ENCODE measurements at places on chromosomes 16 and 17.

DNA sequence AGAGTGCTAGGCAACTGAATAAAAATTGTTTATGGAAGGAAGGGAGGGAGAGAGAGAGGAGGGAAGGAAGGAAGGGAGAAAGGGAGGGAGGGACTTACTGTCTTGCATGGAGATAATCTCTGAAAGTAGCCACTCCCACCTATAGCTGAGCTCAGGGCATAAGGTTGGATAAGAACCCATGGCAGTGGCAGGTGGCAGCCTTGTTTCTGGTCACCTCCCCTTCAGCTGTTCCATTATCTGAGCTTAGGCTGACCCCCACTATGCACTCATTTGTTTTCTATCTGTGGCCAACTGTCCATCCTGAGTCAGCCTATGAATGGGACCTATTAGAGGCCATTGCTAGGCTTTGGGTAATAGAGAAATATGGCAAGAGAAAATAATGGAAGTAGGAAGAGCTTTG lies 25.3 kb upstream of the MTMR4 start:
- DNase-seq, result no peak

GRCh38 chr17:48148029-48148770 lies 40.6 kb downstream of the SNX11 start:
- DNase-seq, result no peak

DNA sequence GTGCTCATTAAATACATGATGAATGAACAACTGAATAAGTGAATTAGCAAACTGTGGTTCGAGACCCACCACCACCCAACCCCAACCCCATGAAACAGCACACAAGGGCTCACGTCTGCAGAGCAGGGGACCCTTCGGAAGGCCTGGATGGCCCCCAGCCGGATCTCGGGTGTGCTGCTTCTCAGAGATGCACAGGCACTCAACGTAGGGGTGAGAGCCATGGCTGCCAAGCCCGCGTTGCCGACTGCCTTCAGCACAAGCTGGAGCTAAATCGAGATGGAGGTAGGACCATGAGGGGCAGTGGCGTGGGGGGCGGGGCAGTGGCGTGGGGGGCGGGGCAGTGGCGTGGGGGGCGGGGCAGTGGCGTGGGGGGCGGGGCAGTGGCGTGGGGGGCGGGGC lies 93.2 kb downstream of the LITAF start:
- no peak for DNase-seq

DNA sequence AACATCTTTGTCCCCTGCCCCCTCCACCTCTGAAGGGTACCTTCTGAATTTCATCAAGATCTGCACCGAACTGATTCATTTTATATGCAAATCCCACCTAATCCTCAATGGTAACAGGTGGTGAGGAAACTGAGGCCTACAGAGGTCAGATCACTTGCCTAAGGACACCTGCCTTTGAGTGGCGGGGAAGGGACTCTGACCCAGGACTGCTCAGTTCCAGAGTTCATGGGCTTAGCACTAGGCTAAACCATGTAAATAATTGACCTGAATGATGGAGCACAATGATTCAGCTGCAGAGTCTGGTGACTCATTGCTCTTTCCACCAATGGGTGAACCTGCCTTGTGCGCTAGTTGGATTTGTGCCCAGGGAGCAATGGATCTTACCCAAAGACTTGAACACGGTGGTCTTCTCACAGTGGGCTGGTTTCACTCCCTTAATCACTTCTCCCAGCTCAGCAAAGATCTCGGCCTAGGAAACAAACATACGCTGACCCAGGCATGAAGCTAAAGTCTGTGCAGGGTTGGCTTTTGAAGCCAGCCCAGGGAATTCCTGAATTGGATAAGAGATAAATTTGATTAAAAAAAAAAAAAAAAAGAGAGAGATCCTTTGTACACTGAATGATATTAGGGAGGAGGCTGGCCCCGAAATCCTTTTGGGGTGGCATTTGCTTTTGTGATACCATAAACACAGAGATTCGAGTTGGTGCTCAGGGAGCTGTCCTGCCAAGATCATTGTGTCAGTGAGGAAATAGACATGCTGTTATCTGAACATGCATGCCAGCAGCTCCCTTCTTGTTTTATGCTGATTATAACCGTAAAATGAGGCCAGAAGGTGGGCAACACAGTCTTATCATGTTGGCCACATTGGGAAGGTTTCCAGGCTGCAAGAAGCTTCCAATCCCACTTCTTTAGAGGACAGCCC lies 17.0 kb downstream of the CRYM start:
- DNase-seq, result peak; percentile 81

GRCh38 chr16:67773099-67773498 lies 33.3 kb downstream of the RANBP10 start:
- no peak for DNase-seq

GRCh38 chr16:3842994-3843393 lies 37.5 kb downstream of the CREBBP start:
- DNase-seq, result no peak

GRCh38 chr16:28025631-28026030 lies 37.9 kb downstream of the GSG1L start:
- no peak for DNase-seq

GRCh38 chr17:29084541-29085146 lies 41.7 kb downstream of the PIPOX start:
- peak; percentile 18 for DNase-seq

DNA sequence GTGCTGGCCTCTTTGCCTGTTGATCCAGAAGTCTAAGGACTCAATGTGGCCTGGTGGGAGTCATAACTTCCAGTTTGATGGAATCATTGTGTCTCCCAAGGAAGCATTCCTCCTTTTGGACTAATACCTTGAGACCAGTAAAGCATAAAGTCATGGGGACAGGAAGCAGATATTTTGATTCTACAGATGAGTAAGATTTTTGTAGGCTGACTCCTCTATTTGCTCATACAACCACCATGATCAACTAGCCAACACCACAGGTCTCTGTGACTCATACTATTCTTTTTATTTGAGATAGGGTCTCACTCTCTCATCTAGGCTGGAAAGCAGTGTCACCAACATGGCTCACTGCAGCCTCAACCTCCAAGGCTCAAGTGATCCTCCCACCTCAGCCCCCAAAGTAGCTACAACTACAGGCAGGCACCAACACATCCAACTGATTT lies 6.2 kb downstream of the MT2A start:
- DNase-seq, result no peak

- DNase-seq, result peak; percentile 64
These were observed 32.1 kb upstream of the SMURF2 start for GRCh38 chr17:64694207-64694606.

GRCh38 chr17:65018610-65019316 lies 37.8 kb downstream of the GNA13 start:
- no peak for DNase-seq

GRCh38 chr17:50890675-50891516 lies 24.7 kb upstream of the TOB1 start:
- DNase-seq, result no peak

DNA sequence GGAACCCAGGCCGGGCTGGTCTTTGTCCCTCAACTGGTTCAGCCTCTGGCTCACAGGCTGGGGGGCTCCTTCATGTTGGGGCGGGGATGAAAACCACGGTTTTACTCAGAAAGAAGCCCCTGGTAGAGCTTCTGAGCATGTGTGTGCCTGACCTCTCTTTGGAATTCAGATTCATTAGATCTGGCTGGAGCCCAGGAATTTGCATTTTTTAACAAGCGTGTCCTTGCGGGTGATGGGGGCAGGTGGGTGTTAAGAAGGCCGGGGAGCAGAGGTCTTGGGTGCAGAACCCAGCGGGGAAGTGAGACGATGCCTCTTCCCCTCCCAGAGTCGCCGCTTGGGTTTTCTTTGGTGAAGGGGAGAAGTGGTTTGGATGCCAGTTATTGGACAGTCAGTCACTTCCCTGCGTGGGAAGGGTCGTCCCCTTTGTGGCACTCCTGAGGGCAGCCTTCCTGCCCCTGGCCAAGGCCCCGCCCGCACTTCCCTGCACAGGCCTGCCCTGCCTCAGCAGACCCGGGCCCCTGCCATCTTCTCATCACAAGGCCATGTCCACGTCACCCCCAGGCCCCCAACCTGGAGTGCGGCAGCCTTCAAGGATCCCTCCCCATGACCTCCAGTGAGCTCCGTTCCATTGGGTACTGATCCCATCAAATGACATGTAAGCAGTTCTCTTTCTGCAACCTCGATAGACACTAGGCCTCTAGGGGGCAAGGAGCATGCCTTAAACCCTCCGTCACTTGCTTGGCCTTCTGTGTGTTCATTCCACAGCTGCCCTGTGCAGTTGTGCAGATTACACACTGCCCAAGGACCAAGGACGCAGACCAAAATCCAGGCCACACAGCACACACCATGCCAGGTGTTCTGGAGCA lies 177.7 kb upstream of the CIBAR2 start:
- no peak for DNase-seq

- DNase-seq, result no peak
These were observed 5.5 kb downstream of the BIRC5 start for GRCh38 chr17:78219396-78220150.

- DNase-seq, result no peak
These were observed 192.4 kb upstream of the HSBP1 start for GRCh38 chr16:83615141-83615952.

DNA sequence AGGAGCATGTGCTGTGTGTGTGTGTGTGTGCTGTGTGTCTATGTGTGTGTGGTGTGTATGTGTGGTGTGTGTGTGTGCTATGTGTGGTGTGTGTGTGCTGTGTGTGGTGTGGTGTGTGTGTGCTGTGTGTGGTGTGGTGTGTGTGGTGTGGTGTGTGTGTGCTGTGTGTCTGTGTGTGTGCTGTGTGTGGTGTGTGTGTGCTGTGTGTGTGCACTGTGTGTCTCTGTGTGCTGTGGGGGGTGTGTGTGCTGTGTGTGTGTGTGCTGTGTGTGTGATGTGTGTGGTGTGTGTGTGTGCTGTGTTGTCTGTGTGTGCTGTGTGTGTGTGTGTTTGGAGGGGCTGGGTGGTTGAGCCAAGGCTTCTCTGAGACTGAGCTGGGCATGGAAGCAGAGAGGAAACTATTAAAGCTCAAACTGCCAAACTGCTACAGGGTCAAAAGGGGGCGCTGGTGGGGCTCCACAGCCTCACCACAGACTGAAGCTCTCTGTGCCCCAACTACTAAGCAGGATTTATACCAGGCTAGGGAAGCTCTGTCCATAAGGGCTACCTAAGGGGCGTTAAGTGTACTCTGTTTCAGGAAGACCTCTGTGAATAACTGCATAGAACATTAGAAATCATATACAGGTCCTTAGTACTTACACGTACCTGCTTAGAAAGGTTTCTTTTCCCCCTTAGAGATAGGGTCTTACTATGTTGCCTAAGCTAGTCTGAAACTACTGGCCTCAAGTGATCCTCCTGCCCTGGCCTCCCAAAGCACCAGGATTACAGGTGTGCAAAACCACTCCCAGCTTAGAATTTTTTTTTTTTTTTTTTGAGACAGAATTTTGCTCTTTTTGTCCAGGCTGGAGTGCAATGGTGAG lies 27.8 kb upstream of the GHDC start:
- peak; percentile 45 for DNase-seq

- no peak for DNase-seq
These were observed 6.8 kb downstream of the USH1G start for GRCh38 chr17:74916136-74916850.

DNA sequence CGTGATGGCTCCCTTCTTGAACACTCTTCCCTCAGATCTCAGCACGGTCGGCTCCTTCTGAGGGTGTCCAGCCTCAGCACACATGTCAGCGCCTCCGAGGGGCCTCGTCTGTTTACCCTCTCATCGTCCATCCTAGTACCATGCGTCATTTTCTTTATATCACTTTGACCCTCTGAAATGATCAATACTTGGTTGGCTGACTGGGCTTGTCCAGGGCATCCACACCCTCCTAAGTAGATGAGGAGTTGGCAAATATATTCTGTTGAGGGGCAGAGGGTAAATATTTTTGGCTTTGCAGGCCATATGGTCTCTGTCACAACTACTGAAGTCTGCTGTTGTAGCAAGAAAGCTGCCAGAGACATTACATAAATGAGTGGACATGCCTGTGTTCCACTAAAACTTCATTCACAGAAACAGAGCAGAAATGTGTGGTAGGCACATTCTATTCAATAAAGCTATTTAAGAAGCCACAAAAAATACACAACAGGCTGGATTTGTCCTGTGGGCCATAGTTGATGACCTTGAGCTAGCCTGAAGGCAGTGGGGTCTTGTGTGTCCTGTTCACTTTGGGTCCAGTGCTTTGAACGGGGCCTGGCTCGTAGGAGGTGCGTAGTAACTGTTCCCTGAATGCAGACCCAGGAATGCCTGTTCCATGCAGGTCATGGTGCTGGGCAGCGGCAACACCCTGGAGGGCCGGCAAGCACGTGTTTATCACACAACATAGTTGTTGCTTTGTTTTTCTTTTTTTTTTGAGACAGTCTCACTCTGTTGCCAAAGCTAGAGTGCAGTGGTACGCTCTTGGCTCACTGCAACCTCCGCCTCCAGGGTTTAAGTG lies 185.8 kb downstream of the SNX29 start:
- no peak for DNase-seq

DNA sequence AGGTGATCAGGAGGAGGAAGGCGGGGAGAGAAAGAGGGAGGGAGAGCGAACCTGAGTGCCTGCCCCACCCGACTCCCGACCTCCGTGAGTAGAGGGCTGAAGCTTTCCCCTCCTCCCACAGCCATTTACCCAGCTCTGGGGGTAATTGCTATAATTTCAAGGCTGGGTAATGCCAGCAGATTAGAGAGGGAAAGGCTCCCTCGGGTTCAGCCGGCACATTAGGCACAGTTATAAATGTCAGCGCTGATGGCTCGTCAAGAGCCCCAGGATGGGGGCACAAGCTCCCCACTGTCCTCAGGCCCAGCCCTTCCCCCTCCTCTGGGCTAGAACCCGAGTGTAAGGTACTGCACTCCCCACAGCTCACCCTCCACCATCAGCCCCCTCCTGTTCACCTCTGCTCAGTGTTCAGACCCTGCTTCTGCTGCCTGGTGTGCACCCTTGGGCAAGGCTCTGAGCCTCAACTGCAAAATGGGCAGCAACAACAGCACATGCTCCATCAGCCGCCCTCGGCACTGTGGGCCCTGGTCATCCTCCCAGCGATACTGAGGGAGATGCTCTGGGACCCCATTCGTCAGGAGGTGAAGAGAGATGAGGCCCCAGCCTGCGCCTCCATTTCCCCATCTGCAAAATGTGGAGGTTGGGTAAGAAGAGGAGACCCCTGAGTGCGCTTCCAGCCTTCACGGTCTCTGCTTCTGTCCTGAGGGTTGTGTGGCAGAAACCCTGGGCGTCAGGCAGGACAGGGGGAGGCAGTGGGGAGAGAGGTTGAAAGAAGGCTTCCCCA lies 77.2 kb downstream of the NT5M start:
- DNase-seq, result no peak

DNA sequence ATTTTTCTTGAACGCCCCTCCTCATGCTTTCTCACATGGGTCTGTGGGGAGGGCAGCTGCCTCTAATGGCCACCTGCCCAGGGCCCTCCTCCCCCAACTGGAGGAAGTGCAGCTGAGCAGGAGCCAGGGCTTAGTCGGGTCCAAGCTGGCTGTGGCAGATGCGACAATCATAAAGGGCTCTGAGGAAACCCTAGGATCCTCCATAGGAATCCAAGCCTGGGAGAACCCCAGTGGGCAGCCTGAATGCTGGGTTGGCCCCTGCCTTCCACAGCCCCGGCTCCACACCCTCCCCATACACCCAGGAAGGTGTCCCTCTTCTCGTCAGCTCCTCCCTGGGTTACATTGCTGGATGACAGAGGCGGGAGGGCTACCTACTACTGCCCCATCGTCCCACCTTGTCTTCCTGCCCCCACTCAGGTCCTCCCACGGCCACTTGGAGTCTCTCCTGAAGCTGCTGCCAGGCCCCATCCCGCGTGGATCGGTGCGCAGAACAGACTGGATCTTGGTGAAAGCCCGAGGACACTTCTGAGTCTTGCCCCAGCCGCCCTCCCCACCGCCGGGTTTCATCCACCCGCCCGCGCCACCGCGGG lies 15.6 kb upstream of the CBFB start:
- DNase-seq, result no peak

- DNase-seq, result no peak
These were observed 21.1 kb upstream of the TFAP4 start for GRCh38 chr16:4293822-4294457.

- DNase-seq, result no peak
These were observed 393 bp downstream of the RNF166 start for GRCh38 chr16:88705801-88706228.
